Cortex of kidney (tissue), 1 donor: ENCODE measurements at places on chromosomes 6 and 20.

GRCh38 chr20:4726710-4727397 lies 5.1 kb downstream of the PRND start:
- no peak for DNase-seq

DNA sequence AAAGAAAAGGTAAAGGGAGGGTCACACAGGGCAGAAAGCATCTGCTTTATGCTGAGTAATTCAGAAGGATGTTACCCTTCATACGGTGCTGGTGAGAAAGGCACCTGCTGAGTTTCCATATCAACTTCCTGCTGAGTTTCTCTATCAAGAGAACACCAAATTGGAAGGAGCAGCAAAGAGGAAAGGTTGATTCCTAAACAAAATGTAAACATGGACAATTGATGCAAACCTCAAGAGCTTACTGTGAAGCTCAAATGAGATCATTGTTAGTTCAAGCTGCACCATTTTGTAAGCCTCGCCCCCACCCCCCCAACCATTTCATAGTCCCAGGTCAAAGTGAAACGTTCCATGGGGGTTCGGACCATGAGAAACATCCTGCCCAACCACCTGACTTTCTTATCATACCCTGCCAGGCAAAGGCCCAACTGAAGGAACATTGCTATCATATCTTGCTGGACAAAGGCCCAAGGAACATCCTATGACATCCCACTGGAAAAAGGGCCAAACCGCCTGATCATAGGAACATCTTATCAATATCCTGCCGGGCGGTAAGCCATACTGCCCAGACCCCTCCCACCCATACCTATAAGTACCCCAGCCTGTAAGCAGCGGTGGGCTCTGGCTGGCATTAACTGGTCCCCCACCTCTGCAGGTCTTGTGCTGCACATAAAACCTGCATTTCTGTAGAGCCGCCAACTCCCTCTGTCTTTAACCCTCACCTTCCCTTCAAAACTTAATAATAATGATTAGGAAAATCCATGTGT lies 171.6 kb downstream of the UBE3D start:
- no peak for DNase-seq

GRCh38 chr6:139473731-139474130 lies 99.3 kb upstream of the CITED2 start:
- no peak for DNase-seq

DNA sequence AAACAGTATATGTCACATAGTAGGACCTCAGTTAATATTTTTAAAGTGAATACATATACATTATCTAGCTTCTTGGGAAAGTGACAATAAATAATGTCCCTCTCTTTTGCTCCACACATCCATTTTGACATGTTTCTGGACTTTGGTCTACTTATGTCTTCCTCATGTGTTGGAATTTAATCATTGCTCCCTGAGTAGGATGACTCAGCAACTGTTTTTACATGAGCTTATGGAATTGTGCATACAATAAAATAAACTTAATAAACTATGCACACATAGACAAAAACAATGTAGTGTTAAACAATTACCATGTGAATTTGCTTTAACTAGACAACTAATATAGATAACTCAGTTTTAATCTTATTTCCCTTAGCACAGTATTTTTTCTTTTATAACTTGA lies 503.8 kb downstream of the TFAP2B start:
- DNase-seq: no peak

GRCh38 chr20:60662307-60662706 lies 589.8 kb upstream of the CDH4 start:
- no peak for DNase-seq

DNA sequence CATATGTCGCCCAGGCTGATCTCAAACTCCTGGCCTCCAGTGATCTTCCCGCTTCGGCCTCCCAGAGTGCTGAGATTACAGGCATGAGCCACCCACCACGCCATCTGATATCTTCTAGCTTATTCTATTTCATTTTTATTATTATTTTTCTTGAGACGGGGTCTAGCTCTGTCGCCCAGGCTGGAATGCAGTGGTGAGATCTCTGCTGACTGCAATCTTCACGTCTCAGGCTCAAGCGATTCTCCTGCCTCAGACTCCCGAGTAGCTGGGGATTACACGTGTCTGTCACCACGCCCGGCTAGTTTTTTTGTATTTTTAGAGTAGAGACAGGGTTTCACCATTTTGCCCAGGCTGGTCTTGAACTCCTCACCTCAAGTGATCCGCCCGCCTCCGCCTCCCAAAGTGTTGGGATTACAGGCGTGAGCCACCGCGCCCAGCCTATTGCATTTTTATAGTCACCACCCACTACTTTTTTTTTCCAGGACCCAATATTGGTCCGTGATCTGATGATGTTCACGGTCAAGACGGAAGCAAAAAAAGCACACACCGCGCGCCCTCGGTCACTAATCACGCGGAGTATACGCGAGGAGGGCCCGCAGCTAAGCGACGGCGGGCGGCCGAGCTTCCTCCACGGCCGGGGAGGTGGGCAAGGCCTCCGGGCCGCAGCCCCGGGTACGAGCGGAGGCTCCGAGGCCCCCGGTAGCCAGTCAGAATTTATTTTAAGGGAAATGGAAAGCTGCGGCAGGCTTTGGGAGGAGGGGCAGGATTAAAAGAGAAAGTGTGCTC lies 1.1 kb upstream of the LSM14B start:
- DNase-seq: no peak

DNA sequence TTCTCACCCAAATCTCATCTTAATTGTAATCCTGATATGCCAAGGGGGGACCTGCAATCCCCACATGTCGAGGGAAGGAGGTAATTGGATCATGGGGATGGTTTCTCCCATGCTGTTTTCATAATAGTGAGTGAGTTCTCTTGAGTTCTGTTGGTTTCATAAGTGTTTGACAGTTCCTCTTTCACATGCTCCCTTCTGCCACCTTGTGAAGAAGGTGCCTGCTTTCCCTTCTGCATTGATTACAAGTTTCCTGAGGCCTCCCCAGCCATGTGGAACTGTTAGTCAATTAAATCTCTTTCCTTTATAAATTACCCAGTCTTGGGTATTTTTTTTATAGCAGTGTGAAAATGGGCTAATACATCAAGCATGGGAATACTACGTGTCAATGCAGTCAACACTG lies 925.0 kb upstream of the MAN1A1 start:
- DNase-seq: no peak

GRCh38 chr6:134288538-134289203 lies 29.2 kb downstream of the SGK1 start:
- DNase-seq: no peak

- no peak for DNase-seq
Measured at GRCh38 chr6:160041608-160042007, 72.7 kb downstream of the IGF2R start.

GRCh38 chr6:30948811-30949210 lies 8.0 kb downstream of the MUCL3 start:
- no peak for DNase-seq

GRCh38 chr6:83696674-83697073 lies 12.2 kb downstream of the SNAP91 start:
- no peak for DNase-seq

GRCh38 chr20:4483961-4484360 lies 237.7 kb upstream of the PRND start:
- no peak for DNase-seq

- no peak for DNase-seq
Measured at GRCh38 chr6:56927538-56928453, 27.1 kb upstream of the BEND6 start.

DNA sequence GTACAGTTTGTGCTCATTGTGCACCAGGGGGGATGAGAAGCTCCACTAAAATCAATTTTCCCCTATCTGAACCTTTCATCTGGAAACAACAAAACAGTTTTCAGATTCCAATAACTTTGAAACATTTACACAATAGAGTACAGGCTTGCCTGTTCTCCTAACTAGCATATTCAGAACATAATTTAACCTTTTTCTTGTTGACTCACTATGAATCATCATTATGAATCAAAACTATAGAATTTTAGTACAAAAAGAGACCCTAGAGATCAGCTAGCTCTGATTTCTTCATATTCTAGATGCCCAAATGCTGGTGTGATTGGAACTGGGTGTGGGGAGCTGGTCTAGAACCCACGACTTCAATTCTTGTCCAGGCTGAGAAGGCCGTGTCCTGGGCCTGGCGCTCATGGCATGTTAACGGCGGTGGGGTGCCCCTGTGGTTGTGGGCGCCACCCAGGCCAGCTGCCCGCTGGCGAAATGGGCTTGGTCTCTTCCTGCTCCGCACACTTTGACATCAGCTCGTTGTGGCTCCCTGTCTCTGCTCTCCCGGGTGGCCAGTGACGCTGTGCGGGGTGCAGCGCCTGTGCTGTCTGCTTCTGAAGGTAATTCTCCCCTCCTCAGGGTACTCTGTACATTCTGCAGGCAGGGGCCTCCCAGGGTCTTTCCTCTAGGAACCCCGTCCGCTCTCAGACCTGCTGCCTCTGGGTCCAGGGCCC lies 29.9 kb upstream of the AGPAT4 start:
- no peak for DNase-seq

GRCh38 chr6:136326038-136326553 lies 36.5 kb upstream of the BCLAF1 start:
- no peak for DNase-seq

DNA sequence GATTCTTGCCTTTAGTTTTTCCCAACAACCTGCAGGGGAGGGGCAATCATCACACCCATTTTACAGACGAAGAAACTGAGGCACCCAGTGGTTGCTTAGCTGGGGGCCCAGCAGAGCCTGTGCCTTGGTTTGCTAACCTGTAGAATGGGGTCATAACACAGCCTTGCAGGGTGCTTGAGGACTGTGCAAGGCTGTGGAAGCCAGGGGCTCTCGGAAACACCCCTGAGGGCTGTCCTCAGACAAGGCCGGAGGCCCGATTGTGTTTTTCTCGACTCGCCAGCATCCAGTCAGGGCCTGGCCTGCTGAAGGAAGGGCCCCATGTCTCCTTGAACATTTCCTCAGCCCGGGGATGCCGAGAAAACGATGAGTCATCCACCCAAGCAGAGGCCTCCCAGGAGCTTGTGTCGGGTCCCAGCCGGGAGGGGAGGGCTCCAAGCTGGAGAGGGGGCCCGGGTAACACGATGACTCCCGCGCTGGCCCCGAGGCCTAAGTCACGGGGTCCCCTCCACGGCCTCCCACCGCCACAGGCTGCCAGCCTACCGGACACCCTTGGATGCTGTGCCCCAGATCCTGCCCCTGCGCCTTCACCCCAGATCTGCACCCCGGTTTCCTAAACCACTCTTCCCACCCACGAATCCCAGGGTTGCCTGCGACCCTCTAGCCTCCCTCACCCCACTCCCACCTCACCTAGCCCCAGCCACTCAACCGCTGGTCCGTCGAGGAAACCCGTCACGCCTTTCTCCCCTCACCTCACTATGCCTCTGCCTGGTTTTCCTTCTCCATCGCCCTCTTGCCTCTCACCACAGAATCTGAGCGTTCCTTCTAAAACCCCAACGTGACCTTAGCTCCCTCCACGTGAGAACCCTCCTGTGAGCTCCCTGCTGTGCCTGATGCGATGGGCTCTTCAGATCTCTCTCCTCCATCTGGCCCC lies 10.6 kb downstream of the NOL4L start:
- no peak for DNase-seq

- DNase-seq: no peak
Measured at GRCh38 chr6:13496513-13497190, 9.3 kb upstream of the GFOD1 start.

GRCh38 chr6:50791900-50792508 lies 26.7 kb upstream of the TFAP2B start:
- DNase-seq: no peak

DNA sequence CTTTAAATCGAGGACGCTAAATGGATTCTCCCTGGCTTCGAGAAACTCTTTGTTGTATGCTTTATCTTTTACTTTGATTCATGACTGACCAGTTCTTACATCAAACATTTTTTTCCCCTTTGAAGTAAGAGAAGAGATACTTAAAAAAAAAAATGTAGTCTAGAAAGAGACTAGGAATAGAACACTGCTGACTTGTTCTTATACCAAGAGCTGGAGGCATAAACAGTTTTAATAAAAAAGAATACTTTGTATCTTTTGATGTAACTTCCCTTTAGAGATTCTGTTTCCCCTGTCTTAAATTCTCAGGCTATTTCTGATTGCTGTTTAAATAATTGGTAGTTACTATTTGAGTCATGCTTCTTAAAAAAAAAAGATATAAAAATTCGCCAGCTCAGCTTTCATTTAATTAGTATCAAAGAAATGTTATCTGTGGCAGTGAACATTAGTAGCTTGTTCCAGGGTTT lies 4.8 kb downstream of the ASXL1 start:
- DNase-seq: no peak

DNA sequence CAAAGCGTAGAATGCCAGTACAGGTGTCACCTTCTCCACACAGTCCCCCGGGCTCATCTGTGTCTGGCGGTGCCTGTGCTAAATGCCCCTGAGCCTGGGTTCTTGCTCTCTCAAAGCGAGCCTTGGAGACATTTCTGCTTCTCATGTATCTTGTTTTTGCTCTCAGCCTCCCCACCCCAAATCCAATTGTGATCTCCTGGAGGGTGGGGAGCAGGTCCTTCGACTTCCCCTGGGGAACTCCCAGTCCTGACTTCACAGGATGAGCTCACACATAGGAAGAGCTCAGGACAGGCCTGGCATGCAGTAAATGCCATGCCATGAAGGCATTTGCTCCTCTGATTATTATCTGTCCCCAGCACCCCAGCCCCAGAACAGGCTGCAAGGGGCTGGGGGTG lies 58.1 kb downstream of the NOL4L start:
- no peak for DNase-seq

- DNase-seq: no peak
Measured at GRCh38 chr20:20297752-20298151, 70.2 kb upstream of the INSM1 start.

DNA sequence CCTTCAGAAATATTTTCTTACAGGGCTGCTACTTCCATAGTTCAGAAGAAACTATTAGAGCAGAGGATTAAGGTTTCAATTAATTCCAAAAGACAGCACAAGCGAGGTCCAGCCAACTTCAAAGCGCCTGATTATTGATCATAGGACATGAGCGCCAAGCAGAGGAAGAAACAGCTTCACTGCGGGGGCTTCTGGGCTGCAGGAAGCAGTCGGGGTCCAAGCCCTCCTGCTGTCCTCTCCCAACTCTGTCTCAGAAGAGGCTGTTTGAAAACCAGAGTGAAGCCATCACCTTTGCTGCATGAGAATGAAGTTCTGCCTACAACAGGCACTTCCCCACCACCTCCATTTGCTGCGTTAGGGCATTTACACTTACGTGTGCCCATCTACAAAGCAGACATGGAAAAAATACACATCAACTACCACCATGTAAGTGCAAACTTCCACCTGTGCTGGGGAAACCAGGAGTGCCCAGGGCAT lies 23.9 kb downstream of the SUMO4 start:
- no peak for DNase-seq

DNA sequence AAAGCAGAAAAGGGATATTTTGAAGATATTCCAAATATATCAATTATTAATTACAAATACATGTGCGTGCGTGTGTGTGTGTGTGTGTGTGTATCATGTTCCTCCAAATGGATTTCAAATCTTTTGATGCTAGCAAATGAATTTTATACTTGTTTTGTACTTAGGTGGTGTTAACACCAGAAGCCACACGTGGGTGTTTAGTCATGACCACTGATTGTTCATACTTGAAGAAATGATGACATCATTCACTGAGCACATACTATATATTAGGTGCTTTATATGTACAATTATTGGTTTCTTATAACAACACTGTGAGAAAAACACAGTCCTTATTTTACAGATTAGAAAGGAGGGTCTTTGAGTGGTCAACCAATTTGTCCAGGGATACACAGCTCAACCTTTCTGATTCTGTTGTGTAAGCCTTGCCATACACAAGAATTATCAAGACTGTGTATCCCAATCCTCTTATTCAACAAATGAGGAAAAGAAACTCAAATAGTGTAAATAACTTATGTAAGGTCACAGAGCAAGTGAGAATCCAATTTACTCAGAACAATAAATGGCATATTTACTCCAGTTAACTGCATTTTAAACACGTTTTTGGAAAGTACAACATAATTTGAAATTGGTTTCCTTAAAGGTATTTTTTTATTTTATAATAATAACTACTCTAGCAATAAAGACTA lies 88.5 kb downstream of the BCAS1 start:
- no peak for DNase-seq
